ENCODE measurements at places on chromosomes 3 and 15.

- no peak for DNase-seq
Observed at GRCh38 chr3:61497463-61497862, 63.9 kb upstream of the PTPRG start.

DNA sequence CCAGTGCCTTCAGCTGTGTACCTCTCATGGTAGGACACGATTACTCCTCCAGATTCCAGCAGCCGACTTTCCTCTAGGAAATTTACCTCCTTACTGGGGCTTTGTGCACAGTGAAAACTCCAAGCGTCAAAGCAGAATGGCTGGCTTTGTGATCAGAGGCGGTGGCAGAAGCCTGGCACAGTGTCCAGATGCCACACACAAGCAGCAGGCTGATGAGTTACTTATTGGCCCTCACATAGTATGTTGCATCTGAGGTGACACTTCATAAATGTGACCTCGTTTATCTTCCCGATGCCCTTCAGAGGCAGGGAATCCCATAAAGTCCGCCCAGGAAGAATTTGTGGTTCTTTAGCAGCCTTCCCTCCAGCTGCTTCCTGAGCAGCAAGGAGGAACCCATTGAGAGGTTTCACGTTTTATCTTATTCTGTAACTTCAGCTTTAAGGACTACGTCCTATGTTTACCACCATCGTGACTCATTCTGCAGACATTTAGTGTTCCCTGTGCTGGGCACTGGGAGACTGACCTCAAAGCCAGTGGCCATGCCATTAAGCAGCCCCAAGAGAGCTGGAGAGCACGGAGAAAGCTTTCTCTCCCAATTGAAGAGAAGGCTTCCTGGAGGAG, 107.1 kb upstream of the C15orf61 start:
- no peak for DNase-seq

GRCh38 chr3:184354121-184354728, 7.2 kb downstream of the CLCN2 start:
- DNase-seq: peak; percentile 69

DNA sequence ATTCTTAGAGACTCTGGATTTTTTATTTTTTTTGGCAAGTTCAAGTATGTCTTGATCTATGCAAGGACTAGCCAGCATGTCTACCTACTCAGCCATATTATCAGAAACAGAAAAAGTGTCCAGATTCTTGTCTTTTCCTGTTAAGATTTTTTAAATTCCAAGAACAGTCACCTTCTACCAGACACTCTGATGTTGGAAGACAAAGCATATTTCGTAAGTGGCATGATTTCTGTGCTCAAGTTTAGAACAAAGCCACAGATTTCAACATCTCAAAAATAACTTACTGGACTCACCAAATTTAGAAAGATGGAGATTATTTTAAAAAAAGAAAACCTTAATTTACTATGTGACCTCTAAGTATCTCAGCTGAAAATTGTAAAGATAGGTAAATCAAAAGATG, 61.9 kb downstream of the GOLGA6L7 start:
- DNase-seq: no peak

- DNase-seq: no peak
Observed at GRCh38 chr3:83434880-83435587, 1523.8 kb upstream of the CADM2 start.

DNA sequence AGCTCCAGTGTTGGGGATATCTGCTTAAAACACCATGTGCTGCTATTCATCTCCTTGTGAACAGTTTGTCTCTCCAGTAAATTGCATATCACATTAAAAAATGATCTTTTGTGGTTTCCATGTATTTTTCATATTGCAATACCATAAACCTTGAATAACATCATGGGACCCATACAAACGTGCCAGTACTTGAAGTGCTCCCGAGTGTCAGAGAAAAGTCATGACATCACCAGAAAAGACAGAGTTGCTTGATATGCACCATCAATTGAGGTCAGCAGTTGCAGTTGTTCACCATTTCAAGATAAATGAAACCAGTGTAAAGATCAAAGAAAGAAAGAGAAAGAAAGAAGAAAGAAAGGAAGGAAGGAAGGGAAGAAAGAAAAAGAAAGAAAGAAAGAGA, 278.6 kb downstream of the ZNF621 start:
- DNase-seq: no peak

GRCh38 chr3:87901141-87901540, 157.7 kb downstream of the CGGBP1 start:
- DNase-seq: no peak

- no peak for DNase-seq
Observed at GRCh38 chr15:66939451-66940023, 125.9 kb upstream of the SMAD3 start.

- DNase-seq: no peak
Observed at GRCh38 chr15:29097971-29098370, 171.7 kb downstream of the NSMCE3 start.

DNA sequence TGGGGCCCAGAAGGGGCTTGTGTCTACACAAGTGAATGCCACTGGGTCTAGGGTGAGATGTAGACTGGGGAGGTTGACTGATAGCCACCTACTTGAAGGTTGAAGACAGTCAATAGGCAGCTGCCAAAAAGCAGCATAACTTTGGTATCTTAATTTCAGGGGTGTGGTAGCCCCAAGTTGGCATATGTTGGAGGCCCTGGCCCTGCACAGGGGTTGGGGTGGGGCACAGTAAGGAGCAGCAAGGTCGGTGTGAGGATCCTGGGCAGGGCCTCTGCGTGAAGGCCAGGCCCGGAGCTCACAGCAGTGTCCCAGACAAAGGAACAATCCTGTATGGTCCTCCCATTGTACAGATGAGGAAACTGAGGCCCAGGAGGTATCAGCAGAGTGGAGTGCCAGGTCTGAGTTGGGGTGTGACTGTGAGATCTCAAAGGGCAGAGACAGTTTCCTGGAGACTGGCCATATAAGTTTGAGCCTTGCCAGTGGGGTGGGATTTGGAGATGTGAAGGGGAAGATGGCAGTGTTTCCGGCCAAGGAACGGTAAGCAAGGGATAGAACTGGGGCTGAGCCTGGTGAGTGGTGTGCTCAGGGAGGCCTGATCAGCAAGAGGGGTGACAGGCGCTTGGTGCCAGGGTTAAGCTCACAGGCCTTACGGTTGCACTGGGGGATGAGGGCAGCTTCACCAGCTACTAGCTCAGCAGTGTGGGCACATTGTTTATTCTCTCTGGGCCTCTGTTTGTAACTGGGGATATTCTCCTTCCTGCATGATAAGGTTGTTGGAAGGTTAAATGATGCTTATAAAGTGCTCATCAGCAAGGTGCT, 1.7 kb downstream of the KLHL40 start:
- DNase-seq: no peak

DNA sequence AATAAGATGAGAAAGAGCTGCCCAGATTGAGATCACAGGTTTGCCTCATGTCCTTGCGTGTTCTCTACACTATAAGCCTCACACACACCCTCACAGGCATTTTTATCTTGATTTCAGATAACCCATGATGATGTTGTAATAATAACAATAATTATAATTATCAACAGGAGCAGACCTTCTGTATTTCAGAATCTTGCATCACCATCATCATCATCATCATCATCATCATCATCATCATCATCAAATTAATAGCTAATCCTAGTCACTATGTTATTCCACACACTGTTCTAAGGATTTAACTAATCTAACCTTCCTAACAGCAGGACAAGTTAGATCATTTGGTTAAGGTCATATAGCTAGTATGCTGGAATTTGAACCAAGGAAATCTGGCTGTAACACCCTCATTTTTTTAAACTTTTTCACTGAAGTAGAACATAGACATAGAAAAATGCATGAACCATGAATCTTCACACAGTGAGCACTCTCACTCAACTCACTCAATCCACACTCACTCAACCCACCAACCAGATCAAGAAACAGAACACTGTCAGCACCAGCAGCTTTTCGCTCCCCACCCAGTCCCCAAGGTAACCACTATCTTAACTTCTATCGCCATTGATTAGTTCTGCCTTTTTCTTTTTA, 1.8 kb upstream of the SH2D7 start:
- no peak for DNase-seq

GRCh38 chr15:37034392-37034791, 66.0 kb downstream of the MEIS2 start:
- DNase-seq: no peak

DNA sequence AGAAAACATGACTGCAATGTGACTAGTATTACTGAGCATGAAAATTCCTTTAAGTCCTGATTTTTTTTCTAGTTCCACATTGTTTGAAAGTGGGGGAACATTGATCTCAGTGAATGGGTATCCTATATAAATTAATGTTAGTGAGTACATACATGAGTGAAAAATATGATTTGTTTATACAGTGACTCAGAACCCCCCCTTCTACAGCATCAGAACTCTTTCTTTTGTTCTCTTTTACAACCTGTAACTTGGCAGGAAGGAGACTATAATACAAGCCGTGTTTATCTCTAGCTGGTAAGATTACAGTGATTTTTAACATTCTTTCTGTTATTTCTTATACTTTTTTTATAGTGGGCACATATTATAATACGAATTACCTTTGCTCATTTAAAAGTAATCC, 384.7 kb downstream of the PDCD6IP start:
- DNase-seq: no peak

GRCh38 chr3:39811561-39811960, 2.2 kb downstream of the MYRIP start:
- no peak for DNase-seq

GRCh38 chr15:96421178-96421601, 90.7 kb downstream of the NR2F2 start:
- DNase-seq: no peak

GRCh38 chr3:124615896-124616543, 114.2 kb upstream of the UMPS start:
- DNase-seq: no peak

- no peak for DNase-seq
Observed at GRCh38 chr3:52983336-52983807, 62.5 kb downstream of the SFMBT1 start.

DNA sequence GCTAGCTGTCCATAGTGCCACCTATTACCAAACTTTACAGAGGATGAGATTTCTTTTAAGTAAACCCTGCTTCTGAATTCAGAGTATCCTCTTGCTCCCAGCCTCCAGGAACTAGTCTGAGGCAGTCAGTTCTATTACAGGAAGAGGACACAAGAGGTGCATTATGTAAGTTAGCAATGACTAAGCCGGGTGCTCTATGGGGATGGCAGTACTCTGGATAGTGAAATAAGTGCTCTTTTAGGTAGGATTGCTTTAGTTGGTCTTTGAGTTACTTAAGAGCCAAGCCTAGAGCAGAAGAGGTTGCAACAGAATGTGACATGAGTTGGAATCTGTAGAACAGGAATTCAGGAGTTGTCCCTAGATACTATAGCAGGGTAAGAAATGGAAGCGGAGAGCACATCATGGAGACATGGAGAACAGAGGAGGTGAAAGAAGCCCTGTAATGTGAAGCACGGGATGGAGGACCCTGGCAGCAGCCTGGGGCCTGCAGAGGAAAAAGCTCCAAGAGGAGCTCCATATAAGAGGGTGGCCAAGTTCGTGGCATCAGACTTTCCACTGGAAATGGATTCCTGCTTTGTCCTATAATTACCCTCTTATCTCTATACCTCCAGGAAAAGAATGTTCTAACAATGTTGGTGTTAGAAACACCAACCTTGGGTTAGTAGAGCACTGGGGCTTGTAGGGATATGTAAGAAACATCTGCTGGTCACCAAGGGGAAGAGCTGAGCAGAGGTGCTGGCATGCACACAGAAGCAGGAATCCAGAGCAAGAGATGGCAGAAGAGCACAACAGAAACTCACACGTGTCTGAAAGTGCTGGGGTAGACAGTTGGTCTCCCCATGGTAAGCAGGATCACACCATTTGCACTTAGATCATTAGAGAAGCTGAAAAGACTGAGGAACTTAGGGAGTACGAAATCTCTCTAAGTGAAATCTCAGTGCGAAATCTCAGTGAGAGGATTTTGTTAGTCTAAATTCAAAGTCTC, 851.1 kb downstream of the FHIT start:
- no peak for DNase-seq

GRCh38 chr3:157746391-157746790, 243.2 kb upstream of the VEPH1 start:
- no peak for DNase-seq

GRCh38 chr3:176906046-176906905, 291.0 kb downstream of the TBL1XR1 start:
- DNase-seq: no peak

DNA sequence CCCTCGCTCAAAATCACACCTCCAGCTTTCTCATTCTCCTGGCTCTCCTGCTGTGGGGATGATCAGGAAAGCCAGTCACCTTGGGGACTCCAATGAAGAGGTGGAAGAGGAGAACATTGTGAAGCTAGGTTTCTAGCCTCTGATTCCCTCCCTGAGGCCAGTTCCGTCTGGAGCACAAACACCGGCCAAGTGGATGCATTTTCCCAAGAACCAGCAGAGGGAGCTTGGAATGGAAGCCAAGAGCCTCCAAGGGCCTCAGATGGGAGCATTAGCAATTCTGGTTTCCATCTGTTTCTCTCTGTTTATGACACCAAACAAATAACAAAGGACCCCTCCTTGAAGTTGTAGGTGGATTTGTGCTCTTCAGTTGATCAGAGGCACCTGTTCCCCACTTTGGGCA, 40.6 kb upstream of the NMNAT3 start:
- no peak for DNase-seq

- DNase-seq: no peak
Observed at GRCh38 chr3:86087160-86087871, 903.6 kb downstream of the VGLL3 start.

GRCh38 chr15:64622410-64623260, 152.8 kb downstream of the RBPMS2 start:
- DNase-seq: no peak
